ENCODE measurements at places on chromosomes 2 and 18. TPM values are rescaled to one million over a fixed set of nuclear protein-coding genes. Genes with fewer than 3 reads are reported as not detected.

DNA sequence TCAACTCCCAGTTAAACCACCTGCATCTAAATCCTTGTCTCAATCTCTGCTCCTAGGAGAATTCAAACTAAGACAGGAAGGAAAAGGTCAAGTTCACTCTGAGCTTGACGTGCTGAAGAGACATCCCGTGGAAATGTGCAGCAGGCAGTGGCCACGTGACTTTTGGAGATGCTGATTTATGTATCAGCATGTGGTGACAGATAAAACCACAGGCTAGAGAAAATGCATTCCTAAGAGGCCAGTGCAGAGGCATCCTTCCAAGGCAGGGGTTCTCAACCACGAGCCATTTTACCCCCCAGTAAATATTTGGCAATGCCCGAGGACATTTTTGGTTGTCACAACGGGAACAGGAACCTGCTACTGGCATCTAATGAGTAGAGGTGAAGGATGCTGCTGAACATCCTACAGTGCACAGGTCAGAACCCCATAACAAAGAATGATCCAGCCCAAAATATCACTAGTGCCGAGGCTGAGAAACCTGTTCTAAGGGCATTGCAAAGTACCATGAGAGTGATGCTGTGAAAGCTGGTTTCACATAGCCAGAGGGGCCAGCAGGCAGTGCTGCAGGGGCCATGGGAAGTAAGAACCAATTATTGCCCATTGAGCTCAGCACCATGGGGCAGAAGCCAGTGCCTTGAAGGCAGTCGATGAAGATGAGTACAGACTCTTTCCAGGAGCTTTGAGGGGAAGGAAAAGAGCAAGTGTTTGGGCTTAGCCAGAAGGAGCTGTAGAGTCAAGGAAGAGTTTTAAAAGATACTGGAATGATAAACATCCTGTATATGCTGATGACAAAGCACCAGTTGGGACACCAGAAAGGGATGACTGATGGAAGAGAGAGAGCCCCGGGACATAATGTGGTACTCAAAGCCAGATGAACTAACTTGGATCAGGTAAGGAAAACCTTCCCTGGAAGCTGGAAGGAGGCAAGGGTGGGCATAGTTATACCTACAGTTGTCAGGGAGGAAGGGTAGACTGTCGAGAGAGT lies 174.6 kb downstream of the HAUS1 start:
- DNase-seq, result no peak

DNA sequence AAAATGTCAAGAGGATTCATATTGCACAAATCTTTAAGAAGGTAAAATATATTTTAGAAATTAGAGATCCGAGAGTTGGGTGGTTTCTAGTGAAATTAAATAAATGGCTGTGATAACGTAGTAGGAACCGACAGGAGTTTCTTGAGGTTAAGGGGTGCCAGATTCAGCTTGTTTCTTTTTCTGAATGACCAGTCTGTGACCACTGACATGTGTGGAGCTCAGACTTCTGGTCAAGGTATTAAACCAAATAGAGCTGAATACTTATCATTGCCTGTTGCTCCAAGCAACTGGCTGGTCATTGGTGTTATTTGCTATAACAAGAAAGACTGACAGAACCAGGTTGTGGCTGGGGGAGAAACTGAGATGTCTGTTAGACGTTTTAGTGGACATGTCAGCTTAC lies 408.2 kb upstream of the HS6ST1 start:
- DNase-seq, result no peak

DNA sequence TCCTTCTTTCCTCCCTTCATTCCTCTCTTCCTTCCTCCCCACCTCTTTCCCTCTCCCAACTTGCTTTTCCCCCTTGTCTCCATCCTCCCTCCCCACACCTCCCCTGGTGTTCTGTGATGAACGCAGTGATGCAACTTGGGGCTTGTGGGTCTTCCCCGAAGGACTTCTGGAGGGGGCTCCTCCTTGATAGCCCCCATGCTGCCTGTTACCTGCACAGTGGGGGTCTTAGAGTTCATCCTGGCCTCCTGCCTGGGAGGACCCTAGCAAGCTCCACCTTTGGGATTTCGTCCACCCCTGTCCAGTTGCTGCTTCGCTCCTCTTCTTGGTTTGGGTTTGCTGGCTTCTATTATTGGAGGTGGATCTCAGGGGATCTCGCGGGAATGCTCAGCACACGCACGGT lies 43.7 kb upstream of the AFF3 start:
- DNase-seq, result no peak

- no peak for DNase-seq
These were observed 63.9 kb downstream of the TRPM8 start for GRCh38 chr2:233980955-233981561.

- no peak for DNase-seq
These were observed 78.2 kb downstream of the MYL12B start for GRCh38 chr18:3340015-3340681.

DNA sequence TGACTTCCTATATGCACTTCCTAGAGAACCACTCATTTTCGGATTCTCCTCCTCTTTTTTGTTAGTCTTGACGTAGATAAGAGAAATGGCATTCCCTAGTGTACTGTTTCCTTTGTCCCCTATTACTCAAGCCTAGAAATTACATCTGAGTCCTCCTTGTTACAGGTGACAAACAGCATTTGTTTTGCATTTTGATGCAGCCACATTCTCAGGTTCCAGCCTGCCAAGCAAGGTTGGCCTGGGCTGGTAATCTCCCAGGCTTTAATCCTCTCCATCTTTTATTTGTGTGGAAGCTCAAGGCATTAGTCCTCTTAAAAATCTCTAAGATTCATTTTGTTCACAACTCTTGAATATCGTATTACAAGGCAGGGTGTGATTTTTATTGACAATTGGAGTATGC lies 318.0 kb upstream of the NRP2 start:
- no peak for DNase-seq

GRCh38 chr2:133794114-133794513 lies 225.9 kb upstream of the NCKAP5 start:
- no peak for DNase-seq

DNA sequence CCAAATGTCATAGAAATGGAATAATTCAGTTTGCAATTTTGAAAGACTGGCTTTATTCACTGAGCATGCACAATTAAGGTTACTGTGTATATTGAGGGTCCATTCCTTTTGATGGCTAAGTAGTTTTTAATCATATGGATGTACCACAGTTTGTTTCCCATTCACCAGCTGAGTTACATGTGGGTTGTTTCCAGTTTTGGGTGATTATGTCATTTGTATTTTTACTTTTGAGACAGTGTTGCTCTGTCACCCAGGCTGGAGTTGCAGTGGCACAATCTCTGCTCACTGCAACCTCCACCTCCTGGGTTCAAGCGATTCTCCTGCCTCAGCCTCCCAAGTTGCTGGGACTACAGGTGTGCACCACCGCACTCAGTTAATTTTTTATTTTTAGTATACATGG lies 80.8 kb upstream of the MGAT4A start:
- no peak for DNase-seq

- no peak for DNase-seq
These were observed 5.1 kb upstream of the PROM2 start for GRCh38 chr2:95269036-95269680.

GRCh38 chr18:21300035-21300907 lies 58.2 kb downstream of the GREB1L start:
- no peak for DNase-seq

DNA sequence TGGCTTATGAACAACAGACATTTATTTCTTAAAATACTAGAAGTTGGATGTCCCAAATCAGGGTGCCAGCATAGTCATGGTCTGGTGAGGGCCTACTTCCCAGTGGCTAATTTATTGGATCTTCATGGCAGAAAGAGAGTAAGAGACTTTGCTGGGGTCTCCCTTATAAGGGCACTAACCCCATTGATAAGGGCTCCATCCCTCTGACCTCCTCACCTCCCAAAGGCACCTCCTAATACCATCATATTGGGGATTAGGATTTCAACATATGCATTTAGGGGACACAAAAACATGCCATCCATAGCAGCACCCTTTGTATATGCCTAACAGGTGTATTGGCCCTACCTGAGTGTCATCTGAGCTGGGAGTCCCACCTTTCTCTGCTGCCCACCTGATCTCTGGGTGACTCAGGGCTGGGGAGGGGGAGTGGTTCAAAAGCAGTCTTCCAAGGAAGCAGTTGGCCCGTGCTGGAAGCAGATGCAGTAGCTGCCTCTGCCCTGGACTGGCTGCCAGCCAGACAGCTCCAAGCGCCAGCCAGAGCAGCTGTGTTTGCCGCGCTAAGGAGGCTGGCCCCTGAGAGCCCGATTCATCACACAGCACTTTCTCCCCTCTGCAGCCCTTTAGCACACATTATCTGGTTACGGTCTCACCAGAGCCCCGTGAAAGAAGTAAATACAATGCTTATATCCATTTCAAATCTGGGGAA lies 84.6 kb downstream of the SMAD7 start:
- DNase-seq, result no peak

GRCh38 chr2:144642856-144643255 lies 122.9 kb upstream of the ZEB2 start:
- DNase-seq, result no peak

DNA sequence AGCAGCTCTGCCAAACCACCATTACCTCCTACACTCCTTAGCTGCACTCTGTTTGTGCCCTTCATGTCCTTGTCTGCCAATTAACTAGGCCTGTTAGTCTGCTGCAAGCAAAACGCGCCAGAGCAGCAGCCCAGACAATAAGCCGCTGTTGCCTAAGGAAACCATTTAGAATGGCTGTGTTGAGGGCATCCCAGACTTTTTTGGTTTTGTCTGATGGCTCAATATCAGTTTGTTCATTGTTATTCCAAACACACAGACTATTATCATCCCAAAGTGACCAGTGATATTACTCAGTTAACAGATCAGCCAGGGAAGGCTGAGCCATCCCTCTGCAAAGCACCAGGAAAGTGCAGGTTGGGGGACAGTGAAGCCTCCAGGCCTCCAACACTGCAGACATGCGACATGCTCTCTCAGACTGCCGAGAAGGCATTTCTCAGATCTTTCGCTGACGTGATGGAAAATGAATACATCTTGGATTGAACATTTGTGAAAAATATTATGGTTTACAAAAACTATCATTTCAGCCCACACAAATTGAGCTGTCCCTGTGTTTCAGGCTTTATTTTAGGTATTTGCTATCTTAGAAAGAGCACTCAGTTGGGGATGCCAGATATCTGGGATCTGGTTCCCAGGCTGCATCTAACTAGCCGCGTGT lies 182.0 kb upstream of the HNRNPA3 start:
- DNase-seq, result no peak

DNA sequence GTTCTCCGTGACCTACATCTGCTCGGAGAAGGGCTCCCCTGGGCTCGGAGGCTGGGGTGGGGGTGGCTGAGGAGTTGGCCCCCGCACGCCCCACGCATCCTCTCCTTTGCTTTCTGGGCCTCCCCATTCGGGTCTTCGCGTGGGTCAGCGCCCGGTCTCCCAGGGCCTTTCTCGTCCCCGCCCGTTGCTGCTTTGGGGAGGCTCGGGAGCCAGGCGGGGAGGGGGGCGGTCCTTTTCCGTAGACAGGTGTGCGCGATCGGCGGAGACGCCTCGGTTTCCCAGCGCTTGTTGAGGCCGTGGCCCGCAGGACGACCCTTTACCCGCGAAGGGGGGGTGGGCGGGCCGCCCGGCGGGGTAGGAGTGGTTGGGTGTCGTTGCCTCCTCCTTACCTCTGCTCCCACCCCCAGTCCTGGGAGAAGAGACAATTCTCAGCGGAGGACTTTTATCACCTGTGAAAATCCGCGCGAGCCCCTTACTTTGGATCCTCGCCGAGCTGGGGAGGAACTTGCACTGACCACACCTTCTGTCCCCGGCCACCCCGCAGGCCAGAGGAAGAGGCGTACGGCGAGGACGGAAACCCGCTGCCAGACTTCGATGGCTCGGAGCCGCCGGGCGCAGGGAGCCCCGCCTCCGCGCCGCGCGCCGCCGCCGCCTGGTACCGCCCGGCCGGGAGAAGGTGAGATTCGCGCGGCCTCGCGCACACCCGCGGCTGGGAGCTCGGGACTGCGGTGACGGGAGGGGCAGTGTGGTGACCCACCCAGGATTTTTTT lies 2.6 kb downstream of the ADCYAP1 start:
- DNase-seq, result peak; percentile 82

- no peak for DNase-seq
These were observed 32.1 kb upstream of the DYNAP start for GRCh38 chr18:54558609-54559585.

GRCh38 chr2:219104107-219105035 lies 43.6 kb upstream of the IHH start:
- peak; percentile 78 for DNase-seq

L3MBTL4 gene
- 0.59 TPM for total RNA-seq

UGT1A7 gene
- not detected for total RNA-seq

TUBA4B gene
- total RNA-seq, result not detected

ZNF532 gene
- 71.6 TPM for total RNA-seq

NCKAP5 gene
- total RNA-seq, result 0.15 TPM

ACMSD gene
- not detected for total RNA-seq

Data from H7 (cell line).